CD14-positive monocyte (primary cell): ENCODE measurements at places on chromosomes 5 and 9. TPM values are rescaled to one million over a fixed set of nuclear protein-coding genes. Genes with fewer than 3 reads are reported as not detected.

The GABRA6 gene
- polyA plus RNA-seq: not detected

The PRUNE2 gene
- 0.18 and 0.72 TPM in 2 replicates for polyA plus RNA-seq

DNA sequence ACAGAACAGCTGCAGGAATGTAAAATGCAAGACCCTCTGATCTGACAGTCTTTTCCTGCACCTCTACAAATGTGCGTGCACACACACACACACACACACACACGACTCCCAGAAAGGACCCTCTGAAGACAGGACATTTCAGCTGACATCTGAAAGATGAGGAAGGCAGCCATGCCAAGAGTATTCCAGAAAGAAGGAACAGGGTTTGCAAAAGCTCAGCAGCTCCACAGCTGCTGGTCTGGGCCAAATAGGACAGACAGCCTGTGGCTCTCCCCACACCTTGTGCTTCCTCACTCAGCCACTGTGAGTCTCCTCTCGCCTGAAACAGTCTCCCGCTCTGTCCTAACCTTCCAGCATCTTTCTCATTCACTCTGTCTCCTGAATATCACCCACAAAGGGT is 189.0 kb downstream of the PALM2AKAP2 start:
- H3K27ac ChIP-seq: no peak overlapping the region
- H3K36me3 ChIP-seq: no peaks in the 10 kb centered on the region
- DNase-seq: no peak

- H3K4me3 ChIP-seq: no peak overlapping the region
- H3K4me1 ChIP-seq: peaks cover 25% of the 10 kb centered on the region
- no peaks in the 10 kb centered on the region for H3K27me3 ChIP-seq
- peaks cover 32% of the 10 kb centered on the region for H3K36me3 ChIP-seq
- no peak for DNase-seq
Observed at GRCh38 chr9:110252509-110253139, 3.7 kb downstream of the TXN start.

- H3K36me3 ChIP-seq: no peaks in the 10 kb centered on the region
- H3K27me3 ChIP-seq: no peaks in the 10 kb centered on the region
- no peak overlapping the region for H3K27ac ChIP-seq
- no peaks in the 10 kb centered on the region for H3K4me1 ChIP-seq
- H3K4me3 ChIP-seq: no peak overlapping the region
Observed at GRCh38 chr9:72873456-72873855, 79.4 kb downstream of the ALDH1A1 start.

GRCh38 chr5:34709861-34710673 is 53.9 kb downstream of the RAI14 start:
- H3K27ac ChIP-seq: no peak overlapping the region
- H3K4me1 ChIP-seq: no peaks in the 10 kb centered on the region
- no peaks in the 10 kb centered on the region for H3K27me3 ChIP-seq
- H3K36me3 ChIP-seq: no peaks in the 10 kb centered on the region

DNA sequence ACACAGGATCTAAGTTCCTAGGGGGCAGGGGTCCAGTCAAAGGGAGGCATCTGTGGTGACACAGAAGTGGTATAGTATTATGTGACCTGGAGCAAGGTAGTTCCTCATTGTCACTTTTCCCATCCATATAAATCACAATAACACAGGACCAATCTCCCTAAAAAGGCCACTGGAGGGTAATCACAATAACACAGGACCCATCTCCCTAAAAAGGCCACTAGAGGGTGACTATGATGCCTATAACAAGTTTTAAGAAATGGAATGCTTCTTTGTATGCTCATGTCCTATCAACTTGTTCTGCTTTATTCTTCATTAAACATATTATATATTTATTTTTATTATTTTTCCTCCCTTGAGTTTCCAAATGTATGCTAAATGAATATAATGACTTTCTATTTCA is 254.6 kb downstream of the ASTN2 start:
- H3K27me3 ChIP-seq: no peaks in the 10 kb centered on the region
- DNase-seq: no peak
- H3K27ac ChIP-seq: no peak overlapping the region
- no peaks in the 10 kb centered on the region for H3K36me3 ChIP-seq
- H3K4me1 ChIP-seq: no peaks in the 10 kb centered on the region
- no peak overlapping the region for H3K4me3 ChIP-seq
